HFFc6 (cell line): ENCODE measurements at places on chromosomes 1 and 21.

GRCh38 chr21:36510911-36511310 lies 31.0 kb upstream of the CLDN14 start:
- no peaks in the 10 kb centered on the region for H3K4me1 ChIP-seq
- no peak overlapping the region for H3K27ac ChIP-seq
- no peaks in the 10 kb centered on the region for H3K36me3 ChIP-seq
- peaks cover 11% of the 10 kb centered on the region for H3K27me3 ChIP-seq
- no peak overlapping the region for H3K4me3 ChIP-seq
- DNase-seq: no peak

GRCh38 chr1:180849031-180849775 lies 63.5 kb upstream of the KIAA1614 start:
- H3K4me3 ChIP-seq: no peak overlapping the region
- DNase-seq: no peak
- H3K36me3 ChIP-seq: no peaks in the 10 kb centered on the region
- H3K27me3 ChIP-seq: no peaks in the 10 kb centered on the region

DNA sequence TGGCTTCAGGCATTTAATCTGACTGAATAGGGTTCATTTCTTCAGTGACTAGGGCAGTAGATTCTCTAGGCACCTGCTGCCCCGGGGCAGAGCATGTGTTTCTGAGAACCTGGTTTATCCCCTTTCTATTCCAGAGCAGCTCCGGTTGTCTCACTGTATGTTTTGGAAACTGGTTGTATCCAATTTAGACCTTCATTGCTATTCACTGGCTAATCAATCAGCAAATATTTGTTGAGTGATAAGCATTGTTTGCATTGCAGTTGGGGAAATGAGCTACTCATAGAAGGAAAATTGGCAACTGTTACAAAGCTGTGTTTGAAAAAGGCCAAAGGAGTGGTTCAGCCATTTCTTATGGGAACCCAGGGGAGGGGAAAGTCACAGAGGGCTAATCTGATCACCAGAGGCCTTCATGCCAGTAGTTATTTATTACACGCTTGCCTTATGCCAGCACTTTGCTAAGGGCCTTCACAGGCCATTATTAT lies 2.9 kb downstream of the QSOX1 start:
- H3K4me3 ChIP-seq: peak overlapping the region; percentile 96
- H3K27me3 ChIP-seq: no peaks in the 10 kb centered on the region; the same call in none of the 2 replicates
- H3K27ac ChIP-seq: peak overlapping the region; percentile 82
- no peak for DNase-seq
- H3K4me1 ChIP-seq: peaks cover 70% of the 10 kb centered on the region

- peaks cover 18% of the 10 kb centered on the region for H3K4me1 ChIP-seq
- no peak overlapping the region for H3K4me3 ChIP-seq
- peaks cover 57% of the 10 kb centered on the region for H3K27me3 ChIP-seq
- H3K36me3 ChIP-seq: no peaks in the 10 kb centered on the region
- peak; percentile 72 for DNase-seq
- peak overlapping the region; percentile 12; the same call in 1 of the 2 replicates for H3K27ac ChIP-seq
These were observed 25.0 kb downstream of the VASH2 start for GRCh38 chr1:212975111-212975918.

DNA sequence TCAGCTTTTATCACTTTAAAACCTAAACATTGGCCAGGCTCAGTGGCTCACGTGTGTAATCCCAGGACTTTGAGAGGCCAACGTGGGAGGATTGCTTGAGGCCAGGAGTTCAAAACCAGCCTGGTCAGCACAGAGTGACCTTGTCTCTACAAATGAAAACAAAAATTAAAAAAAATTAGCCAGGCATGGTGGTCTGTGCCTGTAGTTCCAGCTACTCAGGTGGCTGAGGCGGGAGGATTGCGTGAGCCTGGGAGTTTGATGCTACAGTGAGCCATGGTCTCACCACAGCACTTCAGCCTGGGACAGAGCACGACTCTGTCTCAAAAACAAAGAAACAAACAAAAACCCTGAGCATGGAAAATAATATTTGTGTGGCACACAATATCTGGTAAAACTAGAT lies 143.5 kb upstream of the HNRNPU start:
- no peak for DNase-seq
- H3K27me3 ChIP-seq: peaks cover 2% of the 10 kb centered on the region; the same call in 1 of the 2 replicates
- H3K27ac ChIP-seq: no peak overlapping the region
- H3K4me3 ChIP-seq: no peak overlapping the region
- no peaks in the 10 kb centered on the region for H3K36me3 ChIP-seq

GRCh38 chr1:232164078-232164963 lies 465.6 kb downstream of the SIPA1L2 start:
- no peak for DNase-seq
- H3K27ac ChIP-seq: no peak overlapping the region
- H3K4me3 ChIP-seq: no peak overlapping the region

- peaks cover 54% of the 10 kb centered on the region for H3K4me1 ChIP-seq
- H3K27ac ChIP-seq: peak overlapping the region; percentile 59
- H3K4me3 ChIP-seq: peak overlapping the region; percentile 66; the same call in 1 of the 2 replicates
These were observed 36.6 kb upstream of the HMGN1 start for GRCh38 chr21:39385299-39386145.

GRCh38 chr1:36871146-36871971 lies 163.0 kb downstream of the GRIK3 start:
- no peaks in the 10 kb centered on the region for H3K4me1 ChIP-seq
- H3K27me3 ChIP-seq: no peaks in the 10 kb centered on the region
- no peak overlapping the region for H3K27ac ChIP-seq
- H3K4me3 ChIP-seq: no peak overlapping the region
